ENCODE measurements at places on chromosomes 13 and 19. TPM values are rescaled to one million over a fixed set of nuclear protein-coding genes. Genes with fewer than 3 reads are reported as not detected.

RXFP2 gene
- not detected for total RNA-seq

CCL25 gene
- not detected for total RNA-seq

CACNA1A gene
- total RNA-seq, result 0.32 TPM

TARM1 gene
- total RNA-seq, result not detected

ARMC6 gene
- 42.8 TPM for total RNA-seq

PRR36 gene
- total RNA-seq, result not detected

SPRED3 gene
- total RNA-seq, result 3.9 TPM

ZNF418 gene
- 5.2 TPM for total RNA-seq

ZNF541 gene
- total RNA-seq, result under 0.01 TPM

BRCA2 gene
- total RNA-seq, result 10.4 TPM

ATP8A2 gene
- under 0.01 TPM for total RNA-seq

ZIC2 gene
- total RNA-seq, result not detected

C1QTNF9 gene
- not detected for total RNA-seq

ZNF350 gene
- total RNA-seq, result 7.8 TPM

PLK5 gene
- not detected for total RNA-seq

TLE6 gene
- 0.97 TPM for total RNA-seq

KIR3DL2 gene
- not detected for total RNA-seq

NLRP11 gene
- total RNA-seq, result not detected

PLVAP gene
- total RNA-seq, result not detected

SLC25A41 gene
- total RNA-seq, result not detected

COMP gene
- total RNA-seq, result under 0.01 TPM

OR7C1 gene
- not detected for total RNA-seq

IFNL1 gene
- not detected for total RNA-seq

ZIK1 gene
- total RNA-seq, result 11.3 TPM

FLT1 gene
- 23.2 TPM for total RNA-seq

SYCN gene
- not detected for total RNA-seq

PCDH9 gene
- total RNA-seq, result 9.9 TPM

STAP2 gene
- total RNA-seq, result 10.6 TPM

ERCC1 gene
- 88.9 TPM for total RNA-seq

ARHGAP33 gene
- 2.3 TPM for total RNA-seq

OR7A5 gene
- not detected for total RNA-seq

ZNF699 gene
- total RNA-seq, result 14.8 TPM

DAND5 gene
- total RNA-seq, result not detected

JOSD2 gene
- 30.0 TPM for total RNA-seq

NOVA2 gene
- not detected for total RNA-seq

OVOL3 gene
- total RNA-seq, result not detected

HIPK4 gene
- under 0.01 TPM for total RNA-seq

UPK1A gene
- not detected for total RNA-seq

TMEM38A gene
- 2.2 TPM for total RNA-seq

KLK3 gene
- total RNA-seq, result not detected

LILRA1 gene
- total RNA-seq, result not detected

RFC3 gene
- 18.6 TPM for total RNA-seq

PTGIR gene
- 5.5 TPM for total RNA-seq

ZNF628 gene
- total RNA-seq, result 0.86 TPM

HRC gene
- total RNA-seq, result not detected

F2RL3 gene
- total RNA-seq, result 0.43 TPM

GGACT gene
- 8.2 TPM for total RNA-seq

SIGLEC10 gene
- total RNA-seq, result not detected

KLK12 gene
- total RNA-seq, result not detected

FCGBP gene
- under 0.01 TPM for total RNA-seq

LATS2 gene
- total RNA-seq, result 32.0 TPM

FXYD1 gene
- total RNA-seq, result 0.32 TPM

MBD3L3 gene
- total RNA-seq, result not detected

KLHL1 gene
- not detected for total RNA-seq

TUBB4A gene
- total RNA-seq, result not detected

DACH1 gene
- total RNA-seq, result 0.43 TPM

FUT2 gene
- total RNA-seq, result not detected

SPART gene
- 60.6 TPM for total RNA-seq
